Esophagus squamous epithelium (tissue), 5 donors: ENCODE measurements at places on chromosomes 5 and 9.

- no peak for DNase-seq
These were observed 268.2 kb upstream of the TAS2R1 start for GRCh38 chr5:9898319-9898718.

DNA sequence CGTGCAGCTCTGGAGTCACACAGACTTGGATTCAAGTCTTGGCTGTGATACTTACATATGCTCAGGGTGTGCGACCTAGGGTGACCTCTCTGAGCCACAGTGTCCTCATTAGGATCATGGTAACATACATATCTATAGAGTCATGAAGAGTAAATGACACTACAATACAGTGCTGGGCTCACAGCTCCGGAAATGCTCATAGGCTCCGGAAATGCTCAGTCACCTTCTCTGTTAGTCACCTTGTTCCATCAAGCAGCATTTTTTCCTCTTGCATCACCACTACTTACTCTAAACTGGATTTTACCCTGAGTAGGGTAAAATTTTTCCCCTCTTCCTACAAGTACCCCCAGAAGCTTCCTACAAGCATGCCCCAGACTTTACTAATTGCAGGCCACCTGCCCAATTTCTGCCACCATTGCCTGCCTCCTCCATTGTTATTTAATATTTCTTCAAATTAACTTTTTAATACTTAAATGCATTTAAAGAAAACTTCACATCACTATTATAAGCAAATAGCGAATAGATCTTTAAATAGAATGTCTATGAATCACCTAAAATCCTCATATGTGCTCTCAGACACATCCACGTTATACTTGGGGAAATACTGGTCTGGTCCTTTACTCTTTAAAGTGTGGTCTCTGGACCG is 147.6 kb upstream of the SPRY4 start:
- no peak for DNase-seq

DNA sequence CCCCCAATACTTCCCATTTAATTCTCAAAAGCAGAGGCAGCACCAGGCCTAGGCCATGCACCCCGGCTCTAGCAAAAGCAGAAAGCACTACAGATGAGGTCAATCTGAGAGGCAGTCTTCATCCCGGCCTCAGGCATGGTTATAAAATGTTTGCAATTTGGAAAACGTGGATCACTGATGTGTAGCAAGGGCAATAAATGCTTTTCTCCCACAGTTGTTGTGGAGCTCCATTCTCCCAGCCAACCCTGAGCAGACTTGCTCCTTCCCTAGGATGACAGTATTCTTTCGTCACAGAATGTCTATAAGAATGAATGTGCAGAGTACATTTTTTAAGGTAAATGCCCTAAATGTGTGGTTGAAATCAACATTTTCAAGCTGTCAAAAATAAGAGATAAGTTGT is 157.3 kb upstream of the DAPK1 start:
- DNase-seq, result no peak

GRCh38 chr5:146006470-146007190 is 70.3 kb downstream of the SH3RF2 start:
- no peak for DNase-seq

DNA sequence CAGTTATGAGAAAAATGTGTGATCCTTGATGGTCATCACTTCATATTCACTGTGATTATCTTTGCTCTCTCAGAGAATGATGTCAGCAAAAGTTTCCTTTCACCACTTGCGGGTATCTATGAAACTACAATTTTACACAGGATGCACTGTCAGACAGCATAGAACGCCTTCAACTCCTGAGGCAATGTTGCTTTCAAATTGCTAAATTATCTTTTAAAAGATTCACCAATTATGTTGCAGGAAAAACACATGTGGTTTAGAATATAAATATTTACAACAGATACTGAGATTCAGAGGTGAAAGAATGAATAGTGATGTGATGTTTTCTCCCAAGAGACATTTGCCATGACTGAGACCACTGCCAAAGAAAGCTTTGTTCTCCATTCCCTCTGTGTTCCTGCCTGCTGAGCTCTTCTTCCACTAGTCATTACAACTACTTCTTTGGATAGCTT is 879.8 kb upstream of the DMAC1 start:
- DNase-seq, result no peak

- DNase-seq, result no peak
These were observed 37.7 kb downstream of the LAMC3 start for GRCh38 chr9:131046581-131047202.

- DNase-seq, result no peak
These were observed 47.5 kb downstream of the PBX3 start for GRCh38 chr9:125794708-125795107.

GRCh38 chr5:3324421-3325101 is 271.1 kb upstream of the IRX1 start:
- DNase-seq, result no peak

- DNase-seq, result no peak
These were observed 12.2 kb upstream of the CARD19 start for GRCh38 chr9:93083592-93084470.
